ENCODE measurements at places on chromosomes 2 and 18.

- DNase-seq: no peak
These were observed 33.6 kb downstream of the DGKD start for GRCh38 chr2:233387667-233388528.

DNA sequence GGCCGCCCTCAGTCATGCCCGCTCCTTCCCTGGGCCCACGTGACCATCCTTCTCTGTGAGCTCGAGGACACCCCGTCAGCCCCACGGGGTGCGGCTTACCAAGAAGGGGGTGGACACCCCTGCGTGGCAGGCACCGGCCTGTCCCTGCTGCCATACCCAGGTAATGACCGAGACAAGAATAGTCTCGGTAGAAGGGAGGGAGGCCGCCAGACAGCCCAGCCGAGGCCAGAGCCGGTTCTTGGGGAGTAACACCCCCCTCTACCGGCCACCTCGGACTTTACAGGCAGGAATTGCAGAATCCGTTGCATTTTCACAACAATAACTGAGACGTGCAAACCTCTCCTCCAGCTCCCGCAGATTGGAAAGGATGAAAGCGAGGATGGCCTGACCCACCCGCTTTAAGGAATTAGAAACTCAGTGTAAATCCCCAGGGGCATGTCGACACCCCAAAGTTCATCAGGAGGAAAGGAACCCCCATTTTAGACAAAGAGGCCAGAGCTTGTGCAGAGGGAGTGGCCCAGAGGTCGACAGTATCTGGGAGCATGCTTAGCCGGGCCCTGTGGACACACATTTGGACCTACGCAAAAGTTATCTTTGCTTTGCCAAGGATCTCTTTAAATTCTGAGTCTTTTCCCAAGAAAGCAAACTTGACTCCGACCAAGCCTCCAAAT is 60.1 kb upstream of the GLI2 start:
- peak; percentile 9 for DNase-seq

- DNase-seq: no peak
These were observed 478 bp downstream of the CLHC1 start for GRCh38 chr2:55231546-55232083.

GRCh38 chr2:106885971-106886915 is at the start of gene ST6GAL2:
TSS of gene ST6GAL2 (minus strand) at chr2:106886167. CDS start at chr2:106843977, 42,190 bp downstream.
- DNase-seq: no peak

- no peak for DNase-seq
These were observed 127.5 kb downstream of the LAMA3 start for GRCh38 chr18:23816740-23817139.

GRCh38 chr2:178732913-178733312 is 74.3 kb downstream of the TTN start:
- DNase-seq: no peak

DNA sequence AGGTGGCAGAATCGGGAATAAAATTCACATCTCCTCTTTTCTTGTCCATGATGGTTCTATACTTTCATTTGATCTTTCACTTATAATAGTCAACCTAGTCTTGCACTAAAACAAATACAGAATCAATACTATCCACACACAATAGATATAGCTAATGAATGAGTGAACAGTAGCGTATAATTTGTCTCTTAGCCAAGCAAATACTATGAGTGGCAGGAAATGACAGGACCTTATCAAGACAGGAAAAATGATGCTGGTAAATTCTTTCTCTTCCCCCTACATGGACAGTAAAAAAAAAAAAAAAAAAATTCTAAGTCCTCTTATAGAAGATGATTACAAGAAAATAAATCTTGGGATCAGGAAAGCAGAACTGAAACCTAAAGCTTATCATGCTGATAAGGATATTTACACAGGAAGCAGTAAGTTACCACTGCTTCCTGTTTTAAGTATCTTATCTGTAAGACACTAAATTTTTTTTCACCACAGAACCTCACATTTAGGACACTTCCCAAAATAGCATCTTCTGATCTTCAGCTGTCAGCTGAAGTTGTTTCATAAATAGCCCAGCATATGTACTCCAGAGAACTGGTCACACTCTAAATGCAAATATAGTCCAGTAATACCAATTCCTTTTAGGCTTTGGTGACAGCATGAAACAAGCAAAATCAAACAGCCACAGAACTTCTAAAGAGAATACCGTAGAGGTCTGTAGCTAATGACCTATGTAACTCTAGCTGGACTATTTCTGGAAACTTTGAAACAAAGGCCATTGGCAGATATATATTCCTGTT is 27.0 kb downstream of the IRS1 start:
- DNase-seq: no peak

- DNase-seq: peak; percentile 2
These were observed 898.9 kb downstream of the CPS1 start for GRCh38 chr2:211455216-211455841.

DNA sequence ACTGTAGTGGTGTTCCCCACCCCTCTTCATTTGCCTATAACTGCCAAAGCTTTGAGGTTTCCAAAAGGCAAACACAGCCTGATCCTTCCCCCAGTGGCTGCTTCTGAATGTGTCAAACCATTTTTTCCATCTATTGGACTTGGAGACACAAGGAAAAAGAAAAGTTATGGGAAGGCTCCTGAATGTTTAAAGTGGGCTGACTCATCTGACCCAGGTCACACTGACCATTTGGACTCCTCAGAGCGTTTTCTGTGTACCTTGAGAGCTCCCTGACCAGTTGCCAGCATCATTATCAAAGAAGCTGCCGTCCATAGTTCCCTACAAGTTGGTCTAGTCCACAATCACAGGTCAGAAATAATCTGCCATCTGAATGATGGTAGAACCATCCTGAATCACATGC is 123.4 kb upstream of the COL3A1 start:
- no peak for DNase-seq

DNA sequence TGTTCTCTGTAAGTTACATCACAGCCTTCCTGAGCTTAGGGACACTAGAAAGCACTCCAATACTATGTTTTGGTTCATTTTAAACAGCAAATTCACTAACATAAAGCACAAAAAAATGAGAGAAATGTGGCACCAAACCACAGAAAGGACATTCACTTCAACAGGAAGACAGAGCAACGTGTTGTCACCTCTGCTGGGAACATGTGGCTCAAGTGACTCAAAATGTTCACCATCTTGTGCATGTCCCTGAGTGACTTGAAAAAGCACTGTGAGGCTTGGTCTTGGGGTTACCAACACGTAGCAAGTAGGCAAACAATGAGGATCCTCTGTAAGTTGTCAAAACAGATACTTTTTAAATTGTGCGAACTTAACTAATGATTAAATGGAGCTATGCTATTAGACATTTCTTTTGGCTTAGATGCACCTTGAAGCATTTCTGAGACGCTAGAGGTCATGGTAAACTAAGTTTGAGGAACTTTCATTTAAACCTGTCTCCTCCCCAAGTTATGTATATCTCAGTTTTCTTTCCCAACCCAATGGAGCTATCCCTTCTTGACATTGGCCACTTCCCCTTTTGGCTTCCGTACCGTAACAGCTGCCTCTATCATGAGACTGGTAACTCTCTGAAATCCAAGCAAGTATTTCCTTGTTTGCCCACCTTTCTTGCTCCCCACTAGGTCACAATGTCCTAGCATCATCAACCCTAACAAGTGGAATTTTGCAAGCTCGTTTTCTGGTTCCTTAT is 14.0 kb upstream of the ST6GAL2 start:
- no peak for DNase-seq

- no peak for DNase-seq
These were observed 42.0 kb downstream of the CTIF start for GRCh38 chr18:48580782-48581181.

DNA sequence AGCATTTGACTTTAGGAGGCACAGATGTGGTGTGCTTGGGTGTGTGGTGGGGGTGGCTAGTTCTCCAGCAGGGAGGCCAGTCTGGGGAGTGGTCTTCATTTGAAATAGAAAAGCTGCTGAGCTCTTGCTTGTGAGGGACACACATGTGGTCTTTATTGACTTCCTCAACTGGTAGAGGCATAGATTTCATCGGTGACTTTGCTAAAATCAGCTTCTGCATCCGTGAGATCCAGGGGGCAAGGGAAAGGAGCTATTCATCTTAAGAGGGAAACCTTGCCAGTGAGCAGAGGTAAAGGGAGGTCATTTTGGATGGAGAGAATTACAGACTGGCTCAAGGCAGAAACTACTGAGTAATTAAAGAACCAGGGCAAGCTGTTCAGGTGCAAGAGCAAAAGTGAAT is 4.7 kb downstream of the MAPRE3 start:
- DNase-seq: no peak

GRCh38 chr2:239737144-239737463 is 288.0 kb downstream of the NDUFA10 start:
- DNase-seq: no peak

- DNase-seq: no peak
These were observed 77.0 kb downstream of the LANCL1 start for GRCh38 chr2:210399440-210400041.

- peak; percentile 32 for DNase-seq
These were observed 8.6 kb upstream of the RNF152 start for GRCh38 chr18:61901323-61901986.

DNA sequence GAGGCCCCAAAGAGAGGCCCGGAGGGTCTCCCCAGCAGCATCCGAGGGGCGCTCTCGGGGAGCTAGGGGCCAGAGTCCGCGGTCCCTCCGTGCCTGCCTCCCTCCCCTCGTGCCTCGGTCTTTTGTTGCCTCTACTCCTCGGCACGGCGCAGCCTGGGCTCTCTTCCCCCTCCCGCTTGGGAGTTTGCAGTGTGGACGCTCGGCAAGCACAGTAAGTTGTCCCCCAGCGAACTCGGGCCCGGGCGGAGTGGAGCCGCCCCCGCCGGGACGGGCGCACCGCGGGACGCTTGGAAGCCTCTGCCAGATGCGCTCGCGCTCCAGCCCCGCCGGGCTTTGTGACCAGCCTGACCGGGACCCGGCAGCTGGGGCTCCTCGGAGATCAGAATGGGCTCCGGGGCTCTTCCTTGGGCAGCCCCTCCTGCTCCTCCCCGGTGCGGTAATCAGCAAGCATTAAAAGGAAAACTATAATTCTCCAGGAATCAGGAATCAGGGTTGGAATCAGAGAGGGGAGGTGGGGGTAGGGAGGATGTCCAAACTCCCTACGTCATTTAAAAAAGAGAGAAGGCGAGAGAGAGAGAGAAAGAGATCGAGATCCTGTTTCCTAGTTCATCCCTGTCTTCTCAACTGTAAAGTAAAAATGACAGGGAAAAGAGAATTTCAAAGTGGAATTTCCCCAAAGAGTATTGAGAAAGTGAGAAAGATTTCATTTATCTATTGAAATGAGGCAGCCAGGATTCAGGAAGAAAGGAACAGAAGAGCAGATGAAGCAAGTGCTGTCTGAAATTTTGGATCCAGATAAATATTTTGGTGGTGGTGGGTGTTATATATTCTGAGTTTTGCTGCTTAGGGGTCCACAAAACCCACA is 786 bp upstream of the TMEM200C start:
- no peak for DNase-seq

DNA sequence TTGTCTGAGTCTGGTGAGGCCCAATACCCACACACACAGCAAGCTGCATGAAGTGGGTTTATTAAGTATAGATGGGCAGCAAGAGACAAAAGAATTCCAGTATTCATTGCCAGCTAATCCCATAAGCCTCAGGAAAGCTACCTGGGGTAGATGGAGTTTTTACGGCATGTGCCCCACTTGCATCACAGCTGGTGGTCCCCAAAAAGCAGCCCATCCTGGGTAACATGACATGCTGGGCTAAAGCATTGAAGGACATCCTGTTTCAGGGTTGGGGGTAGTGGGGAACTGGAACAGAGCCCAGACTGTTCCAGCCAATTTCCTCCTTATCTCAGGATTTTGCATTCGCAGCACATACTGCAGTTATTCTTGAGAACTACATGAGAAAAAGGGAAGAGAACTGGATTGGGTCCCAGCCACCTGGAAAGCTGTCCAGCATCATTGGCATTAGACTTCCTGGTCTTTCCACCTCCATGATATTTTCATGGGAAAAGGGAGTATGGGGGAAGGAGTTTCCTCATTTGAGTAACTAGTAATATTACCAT is 240.1 kb upstream of the MMADHC start:
- DNase-seq: no peak

- no peak for DNase-seq
These were observed 410.0 kb downstream of the CDH19 start for GRCh38 chr18:66193938-66194337.

GRCh38 chr2:186542002-186542401 is 47.9 kb upstream of the ITGAV start:
- DNase-seq: no peak

- DNase-seq: no peak
These were observed 61.6 kb upstream of the TGFA start for GRCh38 chr2:70615222-70615621.

DNA sequence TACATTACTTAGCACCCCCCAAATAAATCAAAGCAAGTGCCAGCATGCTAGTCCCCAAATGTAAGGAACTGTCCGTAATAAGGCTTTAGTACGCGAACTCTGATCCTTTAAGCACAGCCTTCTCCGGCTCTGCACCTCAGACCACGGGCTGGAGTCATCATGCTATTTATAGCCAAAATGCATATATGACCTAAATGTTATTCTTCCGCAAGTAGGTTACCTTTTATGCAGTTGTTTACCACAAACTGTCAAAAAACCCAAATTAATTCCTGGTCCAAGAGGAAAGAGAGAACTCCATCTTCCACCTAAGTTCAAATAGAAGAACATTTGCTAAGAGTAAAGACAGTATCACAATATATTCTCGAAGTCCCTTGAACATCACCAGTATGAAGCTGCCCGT is 42.7 kb downstream of the ZNF516 start:
- DNase-seq: no peak

DNA sequence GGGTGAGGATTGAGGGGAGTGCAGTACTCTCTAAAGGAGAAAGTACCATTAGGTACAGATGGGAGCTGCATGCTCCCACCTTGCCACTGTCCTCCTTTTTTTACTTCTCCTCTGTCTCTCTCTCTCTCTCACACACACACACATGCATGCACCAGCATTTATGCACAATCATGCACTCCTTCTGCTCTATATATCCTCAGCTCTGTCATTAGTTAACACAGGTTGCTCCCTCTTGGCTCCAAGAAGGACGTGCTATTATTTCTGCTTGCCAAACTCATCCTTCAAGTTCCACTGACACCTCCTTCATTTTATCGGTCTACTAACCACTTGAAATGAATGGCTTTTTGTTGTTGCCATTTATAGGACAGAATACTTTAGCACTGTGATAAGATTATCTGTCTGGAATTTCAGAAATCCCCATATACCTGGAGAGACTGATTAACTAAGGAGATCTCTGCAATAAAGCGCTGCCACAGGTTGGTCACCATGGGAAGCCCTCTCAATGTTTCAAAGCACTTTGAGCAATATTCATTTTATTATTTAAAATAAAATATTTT is 178.5 kb upstream of the TRIB2 start:
- no peak for DNase-seq

DNA sequence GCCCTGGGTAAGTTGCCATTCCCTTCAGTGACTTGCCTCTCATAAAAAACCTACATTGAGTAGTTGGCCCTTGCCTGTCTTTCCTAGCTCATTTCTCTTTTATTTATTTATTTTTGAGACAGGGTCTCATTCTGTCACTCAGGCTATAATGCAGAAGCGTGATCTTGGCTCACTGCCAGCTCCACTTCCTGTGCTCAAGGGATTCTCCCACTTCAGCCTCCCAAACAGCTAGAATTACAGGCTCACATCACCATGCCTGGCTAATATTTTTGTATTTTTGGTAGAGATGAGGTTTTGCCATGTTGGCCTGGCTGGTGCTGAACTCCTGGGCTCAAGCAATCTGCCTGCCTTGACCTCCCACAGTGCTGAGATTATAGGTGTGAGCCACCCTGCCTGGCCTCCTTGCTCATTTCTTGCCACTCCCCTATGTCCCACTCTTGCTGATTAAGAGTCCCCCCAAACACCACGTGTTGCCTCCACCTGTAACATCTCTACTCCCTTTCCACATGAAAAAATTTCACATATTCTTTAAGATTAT is 12.6 kb downstream of the EVA1A start:
- no peak for DNase-seq

GRCh38 chr18:37493352-37493935 is 72.2 kb downstream of the CELF4 start:
- no peak for DNase-seq
